Natural killer cell treated with Interleukin-12 subunit alpha and Interleukin-12 subunit beta and Interleukin-15 and Interleukin-18, amount 100 ng/mL, for 72 hours (primary cell): ENCODE measurements at places on chromosomes 12 and 14. TPM values are rescaled to one million over a fixed set of nuclear protein-coding genes. Genes with fewer than 3 reads are reported as not detected.
A peak's percentile ranks its signal among the peaks of the same experiment; 100 is the strongest.

POLE2 gene
- 30.5 TPM for total RNA-seq

TMCC3 gene
- total RNA-seq: 3.5 TPM

TMEM52B gene
- not detected for total RNA-seq

IKZF4 gene
- total RNA-seq: 12.0 TPM

PRIM1 gene
- 33.2 TPM for total RNA-seq

DNAJC22 gene
- total RNA-seq: not detected

PIWIL1 gene
- total RNA-seq: not detected

DNA sequence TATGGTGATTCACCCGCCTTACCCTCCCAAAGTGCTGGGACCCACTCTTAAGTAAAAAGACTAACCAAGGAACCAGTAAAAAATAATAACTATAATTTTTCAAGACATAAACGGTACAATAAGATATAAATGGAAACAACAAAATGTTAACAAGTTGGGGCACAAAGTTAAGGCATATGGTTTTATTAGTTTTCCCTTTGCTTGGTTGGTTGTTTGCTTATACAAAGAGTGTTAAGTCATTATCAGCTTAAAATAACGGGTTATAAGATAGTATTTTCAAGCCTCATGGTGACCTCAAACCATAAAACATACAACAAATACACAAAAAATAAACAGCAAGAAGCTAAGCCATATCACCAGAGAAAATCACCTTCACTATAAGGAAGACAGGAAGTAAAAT is 406.1 kb downstream of the SEC23A start:
- H3K4me3 ChIP-seq: no peak overlapping the region
- no peaks in the 10 kb centered on the region for H3K27me3 ChIP-seq
- no peaks in the 10 kb centered on the region for H3K4me1 ChIP-seq
- no peak overlapping the region for H3K27ac ChIP-seq

DNA sequence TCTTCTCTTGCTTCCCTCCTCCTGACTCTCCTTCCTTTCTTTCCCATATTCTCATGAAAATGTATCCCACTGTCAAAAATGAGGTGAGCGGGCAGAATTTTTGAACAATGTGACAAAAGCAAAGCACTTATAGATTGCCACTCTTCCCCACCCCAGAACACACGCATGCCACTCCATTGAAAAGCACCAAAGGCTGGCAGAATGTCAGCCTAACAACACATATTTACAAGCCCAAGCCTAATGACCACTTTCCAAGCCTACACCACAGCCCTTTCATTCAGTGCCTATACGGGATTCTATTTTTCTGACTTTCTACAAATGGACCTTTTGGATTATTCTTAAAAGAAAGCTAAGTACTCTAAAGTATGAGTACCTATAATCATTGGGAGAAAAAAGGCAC is 62.9 kb upstream of the METAP2 start:
- no peaks in the 10 kb centered on the region for H3K36me3 ChIP-seq
- peaks cover 10% of the 10 kb centered on the region for H3K27me3 ChIP-seq
- DNase-seq: no peak
- H3K27ac ChIP-seq: no peak overlapping the region

- H3K27ac ChIP-seq: peak overlapping the region; percentile 88
- H3K4me3 ChIP-seq: peak overlapping the region; percentile 66
- no peak for DNase-seq
- peaks cover 75% of the 10 kb centered on the region for H3K4me1 ChIP-seq
Measured at GRCh38 chr14:87955501-87955900, 37.5 kb downstream of the GALC start.

DNA sequence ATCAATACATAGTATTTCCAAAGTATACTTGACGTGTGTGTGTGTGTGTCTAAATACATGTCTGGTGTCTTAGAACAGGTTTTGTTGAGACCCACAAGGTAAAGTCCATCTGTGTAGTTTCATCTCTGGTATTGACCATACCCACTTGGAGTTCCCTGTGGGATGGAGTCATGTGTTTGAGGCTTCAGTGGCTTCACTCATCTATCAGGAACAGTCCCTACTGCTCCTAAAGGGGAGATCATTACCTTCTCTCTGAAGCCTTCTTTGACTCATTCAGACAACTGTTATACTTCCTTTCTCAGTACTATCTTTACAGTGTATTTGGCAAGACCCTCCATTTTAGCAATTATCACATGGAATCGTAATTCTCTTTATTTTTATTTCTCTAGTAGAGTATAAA is 14.2 kb downstream of the RAB21 start:
- H3K36me3 ChIP-seq: peaks cover 33% of the 10 kb centered on the region
- DNase-seq: no peak
- no peak overlapping the region for H3K27ac ChIP-seq
- H3K4me3 ChIP-seq: no peak overlapping the region

DNA sequence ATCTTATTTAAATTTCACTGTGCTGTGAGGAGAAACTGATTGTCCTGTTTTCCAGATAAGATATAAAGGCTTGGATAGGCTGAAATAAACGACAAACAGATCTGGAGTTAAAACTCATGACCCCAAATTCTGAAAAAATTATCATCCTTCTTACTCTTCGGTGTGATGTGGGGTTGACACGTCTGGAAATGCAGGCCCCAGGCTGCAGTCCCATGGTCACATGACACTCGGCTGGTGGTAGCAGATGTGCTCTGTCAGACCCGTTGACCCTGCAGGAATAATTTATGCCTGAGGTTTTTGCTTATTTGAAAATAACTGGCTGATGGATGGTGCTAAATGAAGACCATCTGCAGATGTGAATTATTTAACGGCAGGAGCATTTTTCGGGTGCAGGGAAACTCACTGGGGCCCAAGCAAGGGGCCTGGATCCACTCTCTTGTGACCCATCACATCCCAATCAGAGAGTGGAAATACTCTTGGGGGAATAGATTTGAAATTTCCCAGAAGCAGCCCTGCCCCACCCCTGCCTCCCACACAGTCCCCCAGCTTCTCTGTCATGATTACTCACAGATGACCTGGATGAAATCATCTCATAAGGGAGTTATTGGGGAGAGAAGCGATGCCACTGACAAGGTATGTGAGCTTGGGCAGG is 47.7 kb upstream of the CMKLR1 start:
- no peak for DNase-seq
- no peaks in the 10 kb centered on the region for H3K4me1 ChIP-seq
- H3K27me3 ChIP-seq: peaks cover 9% of the 10 kb centered on the region
- no peak overlapping the region for H3K27ac ChIP-seq
- H3K36me3 ChIP-seq: peaks cover 9% of the 10 kb centered on the region

- no peaks in the 10 kb centered on the region for H3K36me3 ChIP-seq
- no peaks in the 10 kb centered on the region for H3K27me3 ChIP-seq
- no peak for DNase-seq
- H3K27ac ChIP-seq: no peak overlapping the region
Measured at GRCh38 chr14:86627080-86627479, 1097.1 kb downstream of the FLRT2 start.

DNA sequence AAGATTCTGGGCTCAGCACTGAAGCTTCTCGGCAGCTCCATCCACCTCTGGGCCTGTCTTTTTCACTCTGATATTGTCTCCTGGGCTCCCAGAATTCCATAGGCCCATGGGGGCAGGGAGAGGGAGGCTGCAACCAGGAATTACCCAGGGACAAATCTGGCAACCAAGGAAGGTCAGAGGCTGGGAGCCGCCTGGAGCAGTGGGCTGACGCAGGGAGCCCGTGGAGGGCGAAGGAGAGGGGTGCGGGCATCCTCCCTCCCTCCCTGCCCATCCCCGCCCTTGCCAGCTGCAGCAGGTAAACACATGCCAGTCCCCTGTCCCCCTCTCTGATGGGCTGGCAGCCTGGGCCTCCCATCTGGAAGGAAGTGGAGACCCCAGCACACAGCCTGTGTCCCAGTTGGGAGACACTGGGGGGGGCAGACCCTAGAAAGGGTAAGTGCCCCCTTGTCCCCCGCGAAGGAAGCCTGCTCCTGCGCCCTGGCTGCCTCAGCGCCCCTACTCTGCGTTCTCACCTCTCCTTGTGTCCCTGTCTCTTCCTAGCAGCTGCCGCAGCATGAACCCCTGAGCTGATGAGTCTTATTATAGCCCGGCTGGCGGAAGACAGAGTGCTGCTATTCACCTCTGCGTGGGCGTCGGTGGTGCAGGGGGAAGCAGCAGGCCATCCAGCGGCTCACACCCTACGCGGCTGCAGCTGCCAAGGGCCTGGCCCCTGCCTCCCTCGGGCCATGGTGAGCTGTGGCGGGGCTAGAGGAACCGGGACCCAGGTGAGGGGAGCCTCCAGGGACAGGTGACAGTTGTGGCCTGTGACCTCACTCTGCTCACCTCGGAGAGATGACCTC is 6.7 kb downstream of the LRTM2 start:
- H3K27ac ChIP-seq: no peak overlapping the region
- no peaks in the 10 kb centered on the region for H3K27me3 ChIP-seq
- H3K36me3 ChIP-seq: no peaks in the 10 kb centered on the region
- no peak overlapping the region for H3K4me3 ChIP-seq
- no peak for DNase-seq
- no peaks in the 10 kb centered on the region for H3K4me1 ChIP-seq

- H3K27ac ChIP-seq: peak overlapping the region; percentile 98
- peak overlapping the region; percentile 85 for H3K4me3 ChIP-seq
- H3K36me3 ChIP-seq: peaks cover 26% of the 10 kb centered on the region
Measured at GRCh38 chr12:11981121-11981733, 89.5 kb upstream of the BCL2L14 start.

GRCh38 chr12:130162745-130163460 is 639 bp downstream of the FZD10 start:
- no peaks in the 10 kb centered on the region for H3K36me3 ChIP-seq
- no peak overlapping the region for H3K27ac ChIP-seq
- DNase-seq: no peak
- no peak overlapping the region for H3K4me3 ChIP-seq
- no peaks in the 10 kb centered on the region for H3K4me1 ChIP-seq

DNA sequence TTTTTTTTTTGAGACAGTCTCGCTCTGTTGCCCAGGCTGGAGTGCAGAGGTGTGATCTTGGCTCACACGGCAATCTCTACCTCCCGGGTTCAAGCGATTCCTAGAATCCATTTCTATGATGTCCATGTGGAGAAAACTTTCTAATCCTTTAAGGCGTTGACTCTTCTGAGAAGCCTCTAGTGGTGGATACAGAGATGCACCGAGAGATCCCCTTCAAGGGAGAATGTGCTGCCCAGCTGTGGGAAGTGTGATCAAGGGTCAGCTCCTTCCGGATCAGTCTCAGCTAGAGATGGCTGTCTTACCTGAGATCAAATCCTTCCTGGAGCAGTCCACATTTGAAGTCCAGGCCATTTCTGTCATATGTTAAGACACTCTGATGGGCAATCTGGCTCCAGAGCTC is 92.7 kb upstream of the HECTD1 start:
- H3K27ac ChIP-seq: no peak overlapping the region
- H3K36me3 ChIP-seq: peaks cover 4% of the 10 kb centered on the region
- H3K4me3 ChIP-seq: no peak overlapping the region
- H3K27me3 ChIP-seq: no peaks in the 10 kb centered on the region
- H3K4me1 ChIP-seq: no peaks in the 10 kb centered on the region

GRCh38 chr12:61029516-61029915 is 1230.7 kb upstream of the USP15 start:
- no peak overlapping the region for H3K4me3 ChIP-seq
- peaks cover 13% of the 10 kb centered on the region for H3K36me3 ChIP-seq
- H3K27me3 ChIP-seq: no peaks in the 10 kb centered on the region
- DNase-seq: no peak

- DNase-seq: no peak
- H3K36me3 ChIP-seq: no peaks in the 10 kb centered on the region
- peaks cover 15% of the 10 kb centered on the region for H3K27me3 ChIP-seq
- no peak overlapping the region for H3K4me3 ChIP-seq
Measured at GRCh38 chr12:62705846-62706245, 229.1 kb downstream of the PPM1H start.

DNA sequence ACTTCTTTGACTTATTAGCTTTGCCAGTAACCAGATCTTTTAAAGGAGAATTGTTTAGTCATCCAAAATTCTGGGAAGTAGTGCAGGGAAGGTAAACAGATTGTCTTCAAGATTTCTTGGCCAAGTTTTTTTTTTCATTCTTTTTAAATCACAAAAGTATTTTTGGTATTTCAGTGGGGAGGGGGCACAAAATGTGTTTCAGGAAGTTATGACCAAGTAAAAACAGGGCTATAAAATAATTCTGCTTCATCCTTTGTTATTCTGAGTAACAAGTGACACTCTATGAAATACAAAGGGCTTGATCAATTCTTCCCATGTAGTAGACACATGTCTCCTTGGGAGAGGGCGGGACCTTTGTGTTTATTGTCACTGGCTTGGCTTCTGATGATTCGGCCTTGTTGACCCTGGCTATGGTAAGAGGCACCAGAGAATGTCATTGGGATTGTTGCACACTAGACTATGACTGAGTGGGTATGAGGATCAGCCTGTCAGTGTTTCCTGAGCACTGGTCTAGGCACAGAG is 55.4 kb downstream of the SUSD6 start:
- peaks cover 10% of the 10 kb centered on the region for H3K36me3 ChIP-seq
- H3K27ac ChIP-seq: peak overlapping the region; percentile 48
- H3K27me3 ChIP-seq: no peaks in the 10 kb centered on the region
- no peak for DNase-seq
- H3K4me1 ChIP-seq: peaks cover 86% of the 10 kb centered on the region
- H3K4me3 ChIP-seq: peak overlapping the region; percentile 38

DNA sequence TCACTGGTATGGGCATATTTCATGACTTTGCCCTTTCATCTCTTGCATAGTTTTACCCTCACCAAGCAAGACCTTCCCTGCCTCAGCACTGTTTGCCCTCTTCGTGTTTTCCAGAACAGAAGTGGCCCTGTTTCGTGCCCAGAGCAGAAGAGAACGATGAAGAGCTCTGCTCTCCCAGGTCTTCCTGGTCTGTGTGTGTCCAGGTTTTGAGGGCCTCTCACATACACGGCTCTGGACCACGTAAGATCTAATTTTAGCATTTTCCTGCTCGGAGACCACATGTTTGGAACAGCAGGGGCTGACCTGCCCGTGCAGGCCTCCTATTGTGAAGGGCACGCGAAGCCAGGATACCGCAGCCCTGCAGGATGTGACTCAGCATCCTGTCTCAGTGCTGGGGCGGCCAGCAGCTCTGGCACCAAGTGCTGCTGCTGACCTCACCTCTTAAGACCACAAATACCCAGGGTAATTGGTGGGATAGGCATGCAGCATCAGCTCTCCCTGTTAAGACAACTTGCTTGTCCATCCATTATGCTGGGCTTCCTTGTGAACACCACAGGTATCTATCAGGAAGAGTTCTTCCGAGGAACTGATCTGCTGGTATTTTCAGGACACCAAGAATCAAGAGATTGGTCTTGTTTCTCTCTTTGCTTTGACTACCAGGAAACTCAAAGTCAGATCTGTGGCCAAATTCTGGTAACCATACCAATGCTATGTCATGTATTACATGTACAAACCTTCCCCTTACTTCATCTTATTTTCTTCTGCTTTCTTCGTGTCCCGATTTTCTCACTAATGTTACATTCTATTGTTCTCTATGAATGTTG is 19.0 kb downstream of the SSH1 start:
- H3K36me3 ChIP-seq: peaks cover 17% of the 10 kb centered on the region
- peak; percentile 96 for DNase-seq
- H3K27ac ChIP-seq: peak overlapping the region; percentile 99
- no peaks in the 10 kb centered on the region for H3K27me3 ChIP-seq
- peak overlapping the region; percentile 94 for H3K4me3 ChIP-seq

- no peaks in the 10 kb centered on the region for H3K36me3 ChIP-seq
- H3K4me3 ChIP-seq: no peak overlapping the region
- peaks cover 20% of the 10 kb centered on the region for H3K27me3 ChIP-seq
- no peak for DNase-seq
Measured at GRCh38 chr12:130686511-130686991, 29.5 kb downstream of the RIMBP2 start.
